Progenitor cell of endocrine pancreas (in vitro differentiated cells): ENCODE measurements at places on chromosomes 13 and 19. TPM values are rescaled to one million over a fixed set of nuclear protein-coding genes. Genes with fewer than 3 reads are reported as not detected.

Gene ICAM4
- not detected in 2 replicates for total RNA-seq

GRCh38 chr19:5880604-5881078 lies 10.3 kb upstream of the FUT5 start:
- DNase-seq: no peak
- H3K36me3 ChIP-seq: no peaks in the 10 kb centered on the region
- H3K27me3 ChIP-seq: peaks cover 10% of the 10 kb centered on the region
- H3K27ac ChIP-seq: no peak overlapping the region

- H3K4me1 ChIP-seq: peaks cover 19% of the 10 kb centered on the region
- H3K27me3 ChIP-seq: no peaks in the 10 kb centered on the region
- peak overlapping the region; percentile 53 for H3K27ac ChIP-seq
- peak overlapping the region; percentile 86 for H3K4me3 ChIP-seq
- peaks cover 3% of the 10 kb centered on the region for H3K36me3 ChIP-seq
- no peak for DNase-seq
These were observed 2.9 kb downstream of the SBNO2 start for GRCh38 chr19:1170938-1171754.

DNA sequence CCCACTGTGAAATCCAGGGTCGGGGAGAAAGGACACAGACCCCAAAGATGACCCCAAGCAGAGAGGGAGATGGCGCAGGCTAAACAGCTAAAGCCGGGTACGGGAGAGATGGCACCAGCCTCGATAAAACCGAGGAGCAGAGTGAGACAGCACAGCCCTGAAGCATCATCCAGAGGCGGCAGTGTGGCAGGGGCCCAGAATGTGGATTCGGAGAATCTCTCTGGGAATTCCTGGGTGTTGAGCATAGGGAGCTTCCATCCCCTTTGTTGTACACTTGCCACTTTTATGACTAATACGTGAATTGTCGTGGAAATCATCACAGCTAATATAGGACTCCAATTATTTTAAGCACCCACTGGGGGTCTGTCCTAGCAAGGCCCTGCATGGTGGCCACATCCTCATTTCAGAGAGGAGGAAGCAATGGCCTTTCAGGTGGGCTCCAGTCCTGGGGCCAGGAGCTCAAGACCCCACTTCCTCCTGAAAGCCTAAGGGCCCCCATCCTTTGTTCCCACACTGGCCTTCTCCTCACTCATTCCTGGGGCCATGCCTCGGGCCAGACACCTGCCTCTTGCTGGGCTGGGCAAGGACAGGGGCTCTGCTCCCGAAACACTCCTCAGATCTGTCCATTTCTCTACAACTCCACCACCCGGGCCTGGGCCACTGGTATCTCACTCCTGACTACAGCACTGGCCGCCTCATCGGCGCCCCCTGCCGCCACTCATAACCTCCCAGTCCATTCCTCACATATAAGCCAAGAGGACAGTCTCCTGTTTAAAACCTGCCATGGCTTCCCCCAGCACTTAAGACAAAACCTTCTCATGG lies 29.3 kb upstream of the ATP1A3 start:
- H3K36me3 ChIP-seq: no peaks in the 10 kb centered on the region
- no peak overlapping the region for H3K4me3 ChIP-seq
- DNase-seq: no peak

Gene LGALS7B
- total RNA-seq: not detected in 2 replicates

- H3K36me3 ChIP-seq: no peaks in the 10 kb centered on the region
- peaks cover 1% of the 10 kb centered on the region for H3K4me1 ChIP-seq
- H3K27ac ChIP-seq: no peak overlapping the region
- no peak for DNase-seq
- H3K27me3 ChIP-seq: peaks cover 4% of the 10 kb centered on the region
These were observed 127.9 kb downstream of the DLEU7 start for GRCh38 chr13:50715402-50716146.

Gene PGLYRP1
- not detected in 2 replicates for total RNA-seq

DNA sequence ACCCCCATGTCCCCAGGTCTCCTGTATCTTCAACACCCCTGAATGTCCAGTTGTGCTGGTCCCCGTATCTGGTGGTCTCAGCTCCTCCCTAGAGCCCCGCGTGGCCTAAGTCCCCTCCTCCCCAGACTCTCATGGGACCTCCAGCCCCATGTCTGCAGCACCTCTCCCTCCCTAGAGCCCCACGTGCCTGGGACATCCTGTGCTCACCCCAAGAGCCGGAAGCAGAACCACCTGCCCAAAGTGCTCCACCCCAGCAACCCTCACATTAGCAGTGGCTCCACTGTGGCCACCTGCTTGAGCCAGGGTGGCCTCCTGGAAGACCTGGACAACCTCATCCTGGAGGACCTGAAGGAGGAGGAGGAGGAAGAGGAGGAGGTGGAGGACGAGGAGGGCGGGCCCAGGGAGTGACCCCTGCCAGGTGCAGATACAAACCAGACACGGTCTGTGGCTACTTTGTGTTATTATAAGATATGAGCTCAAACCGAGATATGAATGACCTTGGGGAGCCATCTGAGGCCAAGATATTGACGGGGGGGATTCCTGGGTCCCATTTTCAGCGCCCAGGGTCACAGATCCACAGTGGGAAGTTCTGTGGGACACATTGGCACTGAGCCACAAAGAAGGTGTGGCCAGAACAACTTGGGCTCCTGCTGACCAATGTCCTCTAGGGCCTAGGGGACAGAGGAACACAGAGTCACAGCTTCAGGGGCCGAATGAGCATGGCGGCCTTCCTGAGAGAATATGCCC lies 6.0 kb downstream of the SHFL start:
- no peak for DNase-seq
- H3K4me1 ChIP-seq: no peaks in the 10 kb centered on the region
- peaks cover 1% of the 10 kb centered on the region for H3K36me3 ChIP-seq
- H3K4me3 ChIP-seq: no peak overlapping the region
- H3K27me3 ChIP-seq: peaks cover 29% of the 10 kb centered on the region
- no peak overlapping the region for H3K27ac ChIP-seq

DNA sequence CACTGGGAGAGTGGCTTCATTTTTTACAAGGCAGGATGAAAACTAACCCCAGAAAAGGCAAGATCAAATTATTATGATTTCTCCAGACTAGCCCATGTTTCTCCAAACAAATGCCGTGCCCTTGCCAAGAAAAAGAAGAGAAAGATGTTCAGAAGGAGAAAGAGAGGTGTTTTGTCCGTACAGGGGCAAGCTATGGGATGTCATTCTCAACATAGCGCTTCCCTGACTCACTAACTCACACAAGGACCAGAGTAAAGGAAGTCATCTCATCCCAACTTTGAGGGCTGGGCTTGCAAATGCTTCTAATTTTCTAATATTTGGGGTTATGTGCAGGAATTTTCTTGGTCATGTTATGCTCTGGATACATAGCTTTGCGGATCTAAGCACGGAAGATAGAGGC lies 224.2 kb upstream of the MAB21L1 start:
- H3K27ac ChIP-seq: no peak overlapping the region
- H3K27me3 ChIP-seq: peaks cover 23% of the 10 kb centered on the region
- no peaks in the 10 kb centered on the region for H3K36me3 ChIP-seq
- no peak for DNase-seq
- peaks cover 4% of the 10 kb centered on the region for H3K4me1 ChIP-seq

GRCh38 chr13:110716247-110716515 lies 2.7 kb downstream of the ING1 start:
- no peak for DNase-seq
- peaks cover 17% of the 10 kb centered on the region for H3K4me1 ChIP-seq
- H3K4me3 ChIP-seq: peak overlapping the region; percentile 99
- H3K27ac ChIP-seq: peak overlapping the region; percentile 97
- peaks cover 11% of the 10 kb centered on the region for H3K36me3 ChIP-seq

DNA sequence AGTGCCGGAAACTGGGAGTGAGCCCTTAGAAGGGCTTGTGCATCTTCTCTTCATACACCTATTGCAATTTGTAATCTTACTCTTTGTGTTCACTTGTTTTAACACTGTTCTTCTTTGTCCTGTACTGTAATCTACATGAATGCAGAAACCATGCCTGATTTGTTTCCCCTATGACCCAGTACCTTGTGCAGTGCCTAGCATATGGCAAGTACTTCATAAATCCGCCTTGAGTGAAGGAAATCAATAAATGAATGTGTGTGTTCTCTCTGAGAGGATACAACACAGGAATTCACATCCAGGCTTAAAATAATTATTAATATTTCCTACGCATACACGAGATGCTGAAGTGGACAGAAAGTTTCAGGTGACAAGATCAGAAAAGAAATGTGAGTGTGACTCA lies 172.6 kb downstream of the GPC6 start:
- H3K36me3 ChIP-seq: no peaks in the 10 kb centered on the region
- no peak overlapping the region for H3K4me3 ChIP-seq
- H3K27me3 ChIP-seq: no peaks in the 10 kb centered on the region
- H3K27ac ChIP-seq: no peak overlapping the region

- H3K27ac ChIP-seq: no peak overlapping the region
- H3K4me3 ChIP-seq: no peak overlapping the region
- H3K4me1 ChIP-seq: peaks cover 24% of the 10 kb centered on the region
These were observed 5.3 kb upstream of the SUCLA2 start for GRCh38 chr13:48006396-48006795.

Gene ZNF439
- 2.0 and 2.5 TPM in 2 replicates for total RNA-seq

DNA sequence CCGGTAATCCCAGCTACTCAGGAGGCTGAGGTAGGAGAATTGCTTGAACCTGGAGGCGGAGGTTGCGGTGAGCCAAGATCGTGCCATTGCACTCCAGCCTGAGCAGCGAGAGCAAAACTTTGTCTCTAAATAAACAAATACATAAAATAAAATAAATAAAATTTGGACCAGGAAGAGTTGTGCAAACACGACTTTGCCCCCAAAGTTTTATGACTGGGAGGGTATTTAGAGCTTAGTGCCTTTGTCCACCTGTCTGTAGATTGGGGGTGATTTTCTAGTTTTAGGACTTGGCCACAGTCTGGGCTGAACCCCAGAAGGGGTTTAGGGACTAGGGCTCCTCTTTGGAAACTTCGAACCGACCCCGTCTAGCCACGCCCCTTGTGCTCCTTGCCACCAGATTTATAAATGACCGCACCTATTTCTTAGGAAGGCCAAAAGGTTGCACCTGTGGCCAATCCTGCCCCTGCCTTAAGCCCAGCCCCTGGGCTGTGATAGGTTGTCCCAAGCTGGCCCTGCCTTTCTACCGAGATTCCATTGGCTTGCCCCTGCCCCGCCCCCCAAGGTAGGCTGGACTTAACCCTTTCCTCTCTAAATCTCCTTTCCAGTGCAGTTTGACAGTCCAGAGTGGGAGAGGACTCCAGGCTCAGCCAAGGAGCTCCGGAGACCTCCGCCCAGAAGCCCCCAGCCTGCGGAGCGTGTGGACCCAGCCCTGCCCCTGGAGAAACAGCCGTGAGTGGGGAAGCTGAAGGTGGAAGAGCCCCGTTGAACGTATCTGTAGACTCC lies 5.3 kb downstream of the SHD start:
- no peaks in the 10 kb centered on the region for H3K36me3 ChIP-seq
- DNase-seq: no peak
- peaks cover 33% of the 10 kb centered on the region for H3K27me3 ChIP-seq
- no peak overlapping the region for H3K4me3 ChIP-seq
- H3K4me1 ChIP-seq: peaks cover 2% of the 10 kb centered on the region
- H3K27ac ChIP-seq: no peak overlapping the region
